ENCODE measurements at places on chromosomes 1 and 21. TPM values are rescaled to one million over a fixed set of nuclear protein-coding genes. Genes with fewer than 3 reads are reported as not detected.

Gene UTS2
- total RNA-seq, result not detected

- DNase-seq, result no peak
These were observed 401.7 kb upstream of the PROX1 start for GRCh38 chr1:213585959-213586586.

Gene S100B
- total RNA-seq, result not detected

DNA sequence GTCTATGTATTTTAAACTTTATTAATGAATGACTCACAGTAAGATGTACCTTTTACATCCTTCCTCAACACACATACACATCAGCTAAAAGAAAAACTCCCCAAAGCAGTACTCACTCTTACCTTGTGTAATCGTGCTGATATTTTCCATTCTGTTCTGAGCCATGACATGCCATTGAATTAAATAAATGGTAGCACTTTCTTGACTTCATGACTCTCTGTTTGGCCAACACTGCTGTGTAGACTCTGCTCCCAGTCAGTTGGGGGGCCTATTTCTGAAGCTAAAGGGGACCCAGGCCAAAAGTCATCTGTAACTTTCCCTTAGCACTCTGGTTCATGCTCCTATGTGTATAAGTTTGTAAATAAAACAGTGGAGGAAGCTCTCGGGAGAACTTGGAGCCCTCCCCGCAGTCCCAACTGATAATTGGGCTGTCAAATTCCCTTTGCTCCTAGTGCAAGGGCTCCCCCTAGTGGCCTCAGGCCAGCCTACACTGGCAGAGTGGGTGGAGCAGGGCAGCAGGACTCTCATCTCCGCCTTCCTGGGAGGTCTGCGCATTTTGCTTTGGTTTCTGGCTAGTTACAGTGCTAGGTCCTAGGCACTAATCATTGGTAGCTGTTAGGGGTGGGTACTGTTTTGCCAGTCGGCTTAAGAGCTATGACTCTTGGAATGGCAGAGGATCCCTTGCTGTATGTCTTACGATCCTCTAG, 1.7 kb upstream of the FYB2 start:
- peak; percentile 54 for DNase-seq

DNA sequence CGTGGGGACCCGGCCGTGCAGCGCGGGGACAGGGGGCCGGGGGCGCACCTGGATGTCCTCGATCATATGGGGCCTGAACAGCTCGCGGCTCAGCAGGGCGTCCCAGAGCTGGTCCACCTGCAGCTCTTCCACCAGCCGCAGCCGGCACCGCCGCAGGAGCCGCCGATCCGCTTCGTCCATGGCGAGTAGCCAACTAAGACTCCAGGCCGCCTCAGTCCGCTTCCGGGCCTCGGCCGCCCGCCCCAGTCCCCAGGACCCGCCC, at the start of gene CASP9:
TSS of gene CASP9 (minus strand) at position 195 of the 262 bp plus-strand sequence. CDS start at position 180, 15 bp downstream.
- no peak for DNase-seq

DNA sequence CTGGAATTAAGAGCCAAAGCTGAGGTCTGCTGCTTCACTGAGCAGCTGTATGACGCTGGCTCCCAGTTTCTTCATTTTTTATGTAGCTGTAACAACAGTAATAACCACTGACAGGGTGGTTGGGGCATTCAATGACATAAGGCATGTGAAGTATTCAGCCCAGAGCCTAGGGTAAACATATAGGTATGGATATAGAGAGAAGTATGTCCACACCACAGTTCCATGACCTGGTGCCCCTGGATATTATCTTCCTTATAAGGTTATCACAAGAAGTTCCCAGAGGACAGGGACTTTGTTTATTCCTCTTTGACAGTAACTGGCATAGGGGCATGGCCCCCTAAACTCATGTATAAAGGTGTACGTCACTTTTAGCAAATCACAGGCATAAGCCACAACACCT, 14.7 kb downstream of the RAB42 start:
- no peak for DNase-seq

DNA sequence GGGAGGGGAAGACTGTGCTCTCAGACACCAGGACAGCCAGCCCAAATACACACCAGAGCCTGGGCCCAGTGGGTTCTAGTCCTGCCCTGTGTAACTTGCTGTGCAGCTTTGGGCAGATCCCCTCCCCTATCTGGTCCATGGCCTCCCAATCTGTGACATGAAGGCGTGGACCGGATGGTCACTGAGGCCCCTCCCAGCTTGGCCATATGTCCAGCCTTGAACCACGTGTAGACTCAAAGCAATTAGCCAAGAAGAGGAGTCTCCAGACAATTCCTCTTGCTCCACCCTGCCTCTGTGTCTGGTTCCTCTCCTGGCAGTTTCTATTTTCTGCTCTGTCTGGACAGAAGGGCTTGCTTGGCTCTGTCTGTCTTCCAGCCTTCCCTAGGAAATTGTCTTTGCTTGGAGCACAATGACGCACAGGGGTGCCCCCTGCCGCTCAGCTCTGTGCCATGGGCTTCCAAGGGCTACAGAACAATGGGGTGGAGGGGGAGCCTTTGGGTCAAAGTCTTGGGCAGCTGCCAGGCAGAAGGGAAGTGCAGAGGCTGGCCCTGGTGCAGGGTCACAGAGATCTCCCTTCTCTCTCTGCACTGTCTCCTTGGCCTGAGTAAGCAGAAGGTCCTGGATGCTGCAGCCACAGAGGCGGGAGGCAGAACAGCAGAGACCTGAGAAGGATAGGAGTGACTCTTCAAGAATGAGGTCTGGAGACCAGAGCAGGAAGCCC, 66.1 kb downstream of the TENT5C start:
- DNase-seq, result peak; percentile 26

Gene TMPRSS3
- 0.17 TPM for total RNA-seq

DNA sequence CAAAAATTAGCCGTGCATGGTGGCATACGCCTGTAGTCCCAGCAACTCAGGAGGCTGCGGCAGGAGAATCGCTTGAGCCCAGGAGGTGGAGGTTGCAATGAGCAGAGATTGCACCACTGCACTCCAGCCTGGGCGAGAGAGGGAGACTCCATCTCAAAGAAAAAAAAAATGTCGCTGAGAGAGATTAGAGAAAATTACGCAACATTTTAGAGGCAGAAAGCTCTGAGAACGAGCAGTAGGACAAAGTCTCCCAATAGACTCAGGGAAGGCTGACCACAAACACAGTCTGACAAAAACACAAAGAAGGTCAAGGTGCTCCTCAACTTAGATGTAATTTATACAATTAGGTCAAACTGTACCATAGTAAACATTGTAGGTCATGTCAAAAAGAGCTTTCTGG, 367.6 kb upstream of the ZRANB2 start:
- no peak for DNase-seq

Gene MTMR11
- total RNA-seq, result 5.6 TPM

GRCh38 chr1:20373286-20373685, 82.6 kb downstream of the VWA5B1 start:
- DNase-seq, result no peak

GRCh38 chr21:32322676-32323075, 24.0 kb downstream of the MRAP start:
- no peak for DNase-seq

Gene C1orf94
- total RNA-seq, result not detected

- DNase-seq, result no peak
These were observed 132.7 kb upstream of the FOXD3 start for GRCh38 chr1:63189677-63190076.

DNA sequence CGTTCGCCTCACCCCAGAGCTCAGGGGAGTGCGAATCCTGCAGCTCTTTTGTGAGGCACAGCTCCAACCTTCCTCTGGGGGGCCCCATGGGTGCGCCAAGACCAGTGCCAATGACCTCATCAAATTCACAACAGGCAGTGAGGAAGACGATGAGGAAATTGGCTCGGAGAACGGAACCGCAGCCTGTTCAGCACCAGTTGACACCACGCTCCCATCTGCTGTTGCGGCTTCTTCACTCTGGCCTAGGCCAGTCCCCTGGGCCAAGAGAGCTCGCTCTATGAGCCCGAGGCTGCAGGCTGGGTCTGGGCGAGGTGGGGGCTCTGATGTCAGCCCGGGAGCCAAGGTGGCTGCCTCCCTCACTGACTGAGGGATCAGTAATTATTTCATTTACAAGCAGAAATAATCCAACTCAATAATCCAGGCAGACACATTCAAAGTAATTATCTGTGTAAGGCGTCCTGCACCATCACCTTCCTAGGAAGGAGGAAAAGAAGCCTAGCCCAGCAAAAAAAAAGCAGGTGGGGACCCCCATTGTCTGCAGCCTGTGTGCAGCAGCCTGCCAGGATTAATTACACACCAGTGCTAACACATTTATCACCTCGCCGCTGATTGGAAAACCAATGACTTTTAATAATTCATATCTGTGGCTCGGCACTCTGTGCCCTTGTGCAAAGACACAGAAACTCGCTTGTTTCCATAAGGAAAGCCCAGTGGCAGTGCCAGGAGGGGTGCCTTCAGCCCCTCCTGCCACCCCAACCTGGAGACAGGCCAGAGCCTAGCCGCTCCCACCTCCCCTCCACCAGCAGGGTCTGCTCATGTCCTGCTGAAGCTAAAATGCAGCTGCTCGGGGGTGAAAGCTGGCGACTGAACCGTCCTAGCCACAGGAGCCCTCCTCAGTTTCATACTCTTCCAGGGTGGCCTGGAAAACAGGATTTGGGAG, 1.9 kb downstream of the PLEKHA6 start:
- no peak for DNase-seq

Gene OR2L8
- not detected for total RNA-seq

DNA sequence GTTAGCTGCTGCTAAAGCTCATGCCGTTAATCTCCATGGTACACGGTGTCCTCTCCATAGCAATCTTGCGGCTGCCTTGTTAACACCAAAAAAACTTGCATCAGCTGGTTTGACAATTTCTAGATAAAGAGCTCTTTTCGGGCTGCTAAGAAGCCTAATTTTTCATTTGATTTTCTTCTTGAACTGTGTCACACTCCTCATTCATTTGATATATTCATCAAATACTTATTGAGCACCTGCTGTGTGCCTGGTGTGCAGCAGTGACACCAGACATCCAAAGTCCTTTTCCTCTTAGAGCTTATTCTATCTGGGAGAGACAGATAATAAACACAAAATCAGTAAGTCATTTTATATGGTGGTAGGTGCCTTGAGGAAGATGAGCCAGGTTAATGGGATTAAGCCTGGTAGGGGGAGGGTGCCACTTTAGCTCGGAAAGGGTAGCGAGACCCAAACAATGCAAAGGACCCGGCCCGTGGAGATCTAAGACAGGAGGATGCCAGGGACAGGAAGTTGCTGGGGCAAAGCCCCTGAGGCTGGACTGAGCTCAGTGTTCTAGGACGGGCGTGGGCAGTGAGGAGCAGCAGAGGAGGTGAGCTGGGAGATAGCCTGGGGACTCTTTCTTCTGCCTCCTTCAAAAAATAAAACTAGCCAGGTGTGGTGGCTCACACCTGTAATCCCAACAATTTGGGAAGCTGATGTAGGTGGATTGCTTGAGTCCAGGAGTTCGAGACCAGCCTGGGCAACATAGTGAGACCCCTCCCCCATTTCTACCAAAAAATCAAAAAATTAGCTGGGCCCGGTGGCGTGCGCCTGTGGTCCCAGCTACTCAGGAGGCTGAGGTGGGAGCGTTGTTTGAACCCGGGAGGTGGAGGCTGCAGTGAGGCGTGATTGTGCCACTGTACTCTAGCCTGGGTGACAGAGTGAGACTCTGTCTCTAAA, 50.7 kb upstream of the LGALS8 start:
- no peak for DNase-seq

Gene SPRR2B
- total RNA-seq, result not detected

- DNase-seq, result peak; percentile 38
These were observed 73.3 kb downstream of the TNFSF18 start for GRCh38 chr1:172977296-172978017.

Gene C1QTNF12
- total RNA-seq, result not detected

Gene NGF
- not detected for total RNA-seq

- DNase-seq, result peak; percentile 85
These were observed 121.2 kb upstream of the SLC44A3 start for GRCh38 chr1:94698759-94699502.

Gene LINGO4
- total RNA-seq, result not detected

DNA sequence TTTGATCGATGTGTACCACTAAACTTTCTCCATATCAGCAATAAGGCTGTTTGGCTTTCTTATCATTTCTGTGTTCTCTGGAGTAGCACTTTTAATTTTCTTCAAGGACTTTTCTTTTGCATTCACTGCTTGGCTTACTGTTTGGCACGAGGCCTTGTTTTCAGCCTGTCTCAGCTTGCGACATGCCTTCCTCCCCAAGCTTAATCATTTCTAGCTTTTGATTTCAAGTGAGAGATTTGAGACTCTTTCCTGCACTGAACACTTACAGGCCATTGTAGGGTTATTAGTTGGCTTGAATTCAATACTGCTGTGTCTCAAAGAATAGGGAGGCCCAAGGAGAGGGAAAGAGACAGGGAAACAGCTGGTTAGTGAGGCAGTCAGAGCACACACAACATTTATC, 120.6 kb upstream of the KCND3 start:
- DNase-seq, result peak; percentile 12

DNA sequence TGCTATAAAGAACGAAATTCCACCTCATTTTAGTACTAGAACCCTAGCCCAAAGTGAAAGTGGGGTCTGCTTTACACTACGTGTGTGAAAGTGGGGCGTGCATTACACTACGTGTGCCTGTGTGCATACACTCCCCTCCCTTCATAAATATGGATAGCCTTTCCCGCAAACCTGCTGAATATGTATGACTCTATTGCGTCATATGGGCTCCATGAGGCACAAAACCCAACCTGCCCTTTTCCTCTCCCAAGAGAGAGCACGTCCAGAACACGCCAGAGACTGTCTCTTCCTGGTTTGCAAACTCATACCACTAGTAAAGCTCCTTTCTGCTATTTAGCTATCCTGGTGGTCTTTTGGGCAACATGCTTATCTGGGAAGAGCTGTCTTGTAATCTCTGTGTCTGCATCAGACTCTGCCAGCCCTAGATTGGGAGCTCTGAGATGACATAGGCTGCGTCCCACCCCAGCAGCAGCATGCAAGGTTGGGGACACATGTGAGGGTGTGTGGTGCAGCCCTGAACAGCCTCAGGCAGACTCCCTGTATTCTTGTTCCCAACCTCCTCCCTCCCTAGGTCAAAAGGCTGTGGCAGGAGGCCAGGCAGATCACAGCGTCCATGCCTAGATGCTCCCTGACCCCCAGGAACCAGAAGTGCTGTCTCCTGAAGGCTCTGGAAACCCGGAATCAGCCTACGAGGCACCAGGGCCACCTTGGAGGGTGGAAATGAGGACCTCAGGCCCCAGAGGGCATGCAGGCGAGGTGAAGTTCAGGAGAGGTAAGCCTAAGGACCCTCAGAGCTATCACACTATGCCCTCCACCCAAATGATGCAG, 12.3 kb upstream of the PADI1 start:
- peak; percentile 80 for DNase-seq

DNA sequence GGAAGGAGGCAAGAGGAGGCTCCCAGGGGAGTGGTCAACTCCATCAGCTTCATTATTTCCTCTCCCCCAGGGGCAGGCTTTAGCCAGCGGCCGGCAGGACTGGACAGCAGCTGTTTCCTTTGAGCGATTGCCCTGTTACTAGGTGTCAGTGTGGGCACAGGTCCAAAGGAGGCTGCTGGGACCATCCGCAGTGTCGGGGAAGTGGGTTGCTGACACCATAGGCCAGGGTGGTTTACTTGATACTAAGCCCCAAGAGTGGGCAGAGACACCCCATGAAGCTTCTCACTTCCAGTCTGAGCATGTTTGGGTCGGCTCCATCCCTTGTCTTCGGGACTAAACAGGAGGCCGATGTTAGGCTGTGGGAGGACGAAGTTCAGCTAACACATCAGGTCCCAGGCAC, 63.6 kb downstream of the KAZN start:
- DNase-seq, result no peak
